Hair follicle dermal papilla cell (primary cell): ENCODE measurements at places on chromosomes 2 and 18. TPM values are rescaled to one million over a fixed set of nuclear protein-coding genes. Genes with fewer than 3 reads are reported as not detected.

The MYO3B gene
- total RNA-seq, result under 0.01 and 0.24 TPM in 2 replicates

The KCNG3 gene
- total RNA-seq, result not detected in 2 replicates

The EFR3B gene
- total RNA-seq, result 0.16 and 0.49 TPM in 2 replicates

The CFAP53 gene
- 0.12 and 0.32 TPM in 2 replicates for total RNA-seq
